Caco-2 (cell line): ENCODE measurements at places on chromosomes 6 and 20. TPM values are rescaled to one million over a fixed set of nuclear protein-coding genes. Genes with fewer than 3 reads are reported as not detected.

DNA sequence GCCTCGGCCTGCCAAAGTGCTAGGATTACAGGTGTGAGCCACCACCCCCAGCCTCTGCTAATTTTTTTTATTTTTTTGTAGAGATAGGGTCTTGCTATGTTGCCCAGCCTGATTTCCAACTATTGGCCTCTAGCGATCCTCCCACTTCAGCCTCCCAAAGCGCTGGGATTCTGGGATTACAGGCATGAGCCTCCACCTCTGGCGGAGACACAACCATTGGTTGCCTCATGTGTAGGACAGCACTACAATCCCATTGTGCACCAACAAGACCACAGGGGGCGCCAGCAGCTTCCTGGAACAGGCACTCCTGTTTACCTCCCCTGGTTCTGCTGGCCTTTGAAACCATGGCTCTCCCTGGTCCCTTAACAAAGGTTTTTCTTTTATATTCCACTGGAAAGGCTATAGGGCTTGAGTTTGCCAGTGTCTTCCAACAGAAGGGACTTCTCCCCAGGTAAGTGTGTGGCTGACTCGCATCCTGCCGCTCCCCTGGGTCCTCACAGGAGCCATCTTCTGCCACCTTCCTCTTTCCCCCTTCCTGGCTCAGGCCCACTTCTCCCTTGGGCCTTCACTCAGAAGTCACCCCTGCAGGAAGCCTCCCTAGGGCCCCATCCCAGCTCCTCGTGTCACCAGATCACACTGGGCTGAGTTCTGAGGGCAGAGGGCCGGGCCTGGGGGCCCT lies 39.2 kb upstream of the TLDC2 start:
- DNase-seq: peak; percentile 90

DNA sequence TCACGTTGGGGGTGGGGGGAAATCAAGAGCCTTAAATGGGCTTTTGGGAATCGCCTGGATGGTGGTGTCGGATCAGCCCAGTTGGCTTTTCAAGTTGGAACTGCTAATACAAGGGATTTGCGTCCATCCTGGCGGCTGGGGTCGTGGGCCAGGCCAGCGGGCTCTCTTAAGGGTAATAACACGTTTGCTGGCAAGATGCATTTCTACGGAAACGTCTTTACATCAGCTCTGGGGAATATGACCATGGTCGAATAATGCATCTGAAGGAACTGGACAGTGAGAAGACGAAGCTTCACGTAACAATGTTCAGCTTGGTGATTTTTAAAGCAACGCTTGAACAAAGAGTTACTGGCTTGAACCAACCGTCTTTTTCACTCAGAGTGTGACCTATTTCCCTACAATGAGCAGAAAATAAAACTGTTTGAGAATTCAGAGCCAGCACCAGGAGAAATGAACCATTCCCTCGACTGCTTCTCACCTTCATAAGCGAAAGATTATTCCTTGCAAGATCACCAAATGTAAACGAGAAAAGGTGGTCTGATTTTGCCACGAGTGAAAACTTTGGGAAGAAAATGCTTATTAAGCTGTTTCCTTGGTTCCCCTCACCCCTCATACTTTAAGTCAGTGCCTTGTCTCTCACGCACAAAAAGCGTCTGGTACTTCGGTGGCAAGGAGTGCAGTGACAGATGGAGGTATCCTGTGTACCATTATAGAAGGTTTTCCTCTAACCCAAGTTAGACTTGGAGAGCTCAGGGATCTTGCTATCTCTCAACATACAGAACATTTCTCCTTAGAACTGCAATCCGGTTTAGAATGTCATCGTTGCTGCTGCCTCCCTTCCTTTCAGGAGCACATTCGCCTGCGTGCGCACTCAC lies 1.4 kb upstream of the MARCKS start:
- DNase-seq: peak; percentile 45

DNAH8 gene
- not detected in 2 replicates for total RNA-seq

- no peak for DNase-seq
Observed at GRCh38 chr6:135298455-135298854, 117.3 kb downstream of the MYB start.

GRCh38 chr20:2237059-2237458 lies 58.7 kb upstream of the TGM3 start:
- DNase-seq: no peak

DNA sequence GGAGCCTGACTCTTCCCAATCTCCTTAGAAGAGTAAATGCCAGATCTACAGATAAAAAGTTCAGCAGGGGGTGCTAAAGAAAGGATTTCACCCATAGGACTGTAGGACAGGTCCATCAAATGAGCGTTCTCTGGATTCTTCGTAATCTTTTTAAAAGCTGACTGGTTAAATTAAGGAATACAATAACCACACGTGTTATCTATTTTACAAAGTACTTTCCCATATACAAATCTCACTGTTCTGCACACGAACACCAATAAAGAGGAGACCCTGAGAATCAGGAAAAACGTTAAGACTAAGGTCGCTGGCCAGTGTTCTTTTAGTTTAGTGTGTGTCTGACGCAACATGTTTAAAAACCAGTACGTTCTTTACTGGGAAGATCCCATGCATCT lies 542 bp downstream of the TUBE1 start:
- peak; percentile 45 for DNase-seq

GRCh38 chr6:136371959-136372358 lies 82.3 kb upstream of the BCLAF1 start:
- no peak for DNase-seq

FKBP1A gene
- 220 and 228 TPM in 2 replicates for total RNA-seq

DNA sequence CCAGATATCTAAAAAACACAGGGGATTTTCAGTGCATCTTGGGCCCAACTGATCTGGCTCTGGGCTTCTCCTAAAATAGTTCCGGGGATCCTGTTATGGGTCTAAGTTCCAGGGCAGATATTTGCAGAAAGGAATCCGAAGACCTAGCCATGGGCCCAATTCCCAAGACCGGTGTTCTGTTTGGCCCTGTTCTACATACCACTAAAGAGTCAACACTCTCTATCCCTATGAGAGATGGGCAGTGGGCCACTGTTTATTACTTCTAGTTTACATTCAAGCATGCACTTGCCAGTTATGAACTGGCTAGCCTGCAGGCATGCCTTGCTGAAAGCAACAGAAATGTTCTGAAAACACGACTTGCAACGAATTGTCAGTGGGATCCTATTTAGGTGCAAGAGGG lies 87.4 kb upstream of the PLCB4 start:
- DNase-seq: no peak

DNA sequence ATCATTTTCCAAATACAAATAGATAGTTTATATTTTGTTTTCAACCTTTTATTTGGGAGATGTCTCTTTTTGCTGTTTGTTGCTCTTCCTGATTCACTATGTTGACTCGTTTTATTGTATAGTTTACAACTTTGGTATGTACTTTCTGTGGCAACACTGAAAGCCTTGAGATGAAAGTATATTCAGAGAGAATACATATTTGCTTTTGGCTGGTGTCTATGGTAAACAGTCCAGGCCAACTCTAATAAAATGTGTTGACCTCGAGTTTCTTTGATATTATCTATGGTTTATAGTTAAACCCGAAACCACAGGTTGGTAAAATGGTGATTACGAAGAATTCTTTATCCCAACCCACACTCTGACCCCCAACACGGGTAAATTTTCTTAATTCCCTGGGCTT lies 919.6 kb upstream of the MAP3K7 start:
- no peak for DNase-seq

SGK2 gene
- 5.2 and 6.6 TPM in 2 replicates for total RNA-seq

DNA sequence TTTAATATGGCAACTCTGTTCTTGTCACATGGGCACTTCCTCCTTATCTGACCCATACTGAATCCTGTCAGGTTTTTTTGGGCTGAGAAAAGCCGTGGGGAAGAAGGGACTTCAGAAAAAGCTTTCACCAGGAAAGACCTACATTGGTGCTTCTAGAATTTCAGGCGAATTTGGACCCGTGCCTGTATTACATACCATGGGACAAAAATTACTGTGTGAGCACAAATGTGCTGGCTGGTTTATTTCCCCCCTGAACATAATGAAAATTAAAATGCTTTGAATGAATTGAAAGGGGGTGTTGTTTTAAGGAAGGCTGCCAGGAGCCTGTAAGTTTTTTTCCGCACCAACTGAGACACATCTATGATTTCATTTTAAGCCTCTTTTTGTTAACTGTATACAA lies 29.6 kb downstream of the CAP2 start:
- no peak for DNase-seq

- no peak for DNase-seq
Observed at GRCh38 chr6:49632727-49633126, 3.9 kb downstream of the RHAG start.

DNA sequence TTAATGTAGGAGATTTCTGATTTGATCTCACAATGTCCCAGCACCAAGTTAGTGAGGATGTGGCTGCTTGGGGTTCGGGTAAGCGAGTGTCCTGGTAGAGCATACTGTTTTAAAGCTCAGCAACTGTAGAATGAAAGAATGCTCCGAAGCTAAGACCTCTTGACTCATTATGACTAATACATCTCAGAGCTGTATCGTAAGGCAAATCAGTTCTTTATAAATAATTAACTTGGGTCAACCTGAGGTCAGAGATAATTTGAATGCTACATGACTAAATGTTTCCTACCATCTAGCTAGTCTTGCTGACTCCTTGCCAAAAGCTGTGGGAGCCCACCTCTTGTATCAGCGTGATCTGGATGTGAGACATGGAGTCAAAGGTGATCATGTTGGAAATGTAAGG lies 128.8 kb upstream of the PDE7B start:
- DNase-seq: no peak

DACT2 gene
- total RNA-seq: 18.6 and 21.1 TPM in 2 replicates

- DNase-seq: no peak
Observed at GRCh38 chr6:151012321-151013294, 147.1 kb downstream of the MTHFD1L start.

DNA sequence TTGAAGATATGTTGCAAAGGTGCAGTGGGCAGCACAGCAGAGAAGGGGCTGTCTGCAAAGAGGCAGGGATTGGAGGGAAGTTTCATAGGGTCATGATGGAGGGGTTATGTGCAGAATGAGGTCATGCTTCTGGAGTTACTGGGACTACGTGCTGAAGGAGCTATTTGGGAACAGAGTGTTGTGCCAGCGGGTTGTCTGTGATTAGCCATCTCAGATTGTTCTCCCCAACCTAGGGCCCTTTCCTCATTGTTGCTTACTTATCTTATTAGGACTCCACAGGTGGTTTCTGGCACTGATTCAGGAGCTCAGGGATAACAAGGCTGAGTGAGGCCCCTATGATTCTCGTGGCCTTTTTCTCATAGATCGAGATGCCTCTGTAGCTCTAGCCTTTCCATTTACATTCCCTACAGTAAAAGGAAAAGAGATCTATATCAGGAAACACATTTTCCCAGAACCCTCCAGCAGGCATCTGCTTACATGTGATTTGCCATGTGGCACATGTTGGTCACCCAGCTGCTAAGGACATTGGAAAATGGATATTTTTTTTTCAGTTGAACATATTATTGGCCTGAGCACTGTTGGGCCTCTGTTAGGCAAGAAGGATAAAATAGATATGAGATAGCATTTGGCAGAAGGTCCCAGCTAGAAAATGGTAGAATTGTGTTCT lies 429.6 kb upstream of the PLCB4 start:
- DNase-seq: no peak

GRCh38 chr20:13771853-13772453 lies 12.8 kb downstream of the ESF1 start:
- DNase-seq: no peak

- no peak for DNase-seq
Observed at GRCh38 chr6:5894357-5894756, 112.4 kb downstream of the NRN1 start.

DNA sequence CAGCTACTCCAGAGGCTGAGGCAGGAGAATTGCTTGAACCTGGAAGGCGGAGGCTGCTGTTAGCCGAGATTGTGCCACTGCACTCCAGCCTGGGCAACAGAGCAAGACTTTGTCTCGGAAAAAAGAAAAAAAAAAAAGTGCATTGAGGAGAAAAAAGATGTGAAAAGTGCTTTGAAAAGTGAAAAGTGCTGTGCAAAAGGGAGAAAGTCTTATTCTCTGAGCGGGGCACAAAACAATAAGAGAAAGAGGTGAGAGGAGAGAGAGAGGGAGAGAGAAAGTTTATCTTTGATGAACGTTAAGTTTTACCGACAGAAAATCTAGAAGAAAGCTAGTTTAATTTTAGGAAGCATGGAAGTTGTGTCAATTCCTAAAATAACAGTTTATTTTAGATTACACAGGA lies 3.9 kb upstream of the PACSIN1 start:
- no peak for DNase-seq

- no peak for DNase-seq
Observed at GRCh38 chr6:73823046-73823735, 127.2 kb downstream of the CD109 start.

- DNase-seq: no peak
Observed at GRCh38 chr20:58817748-58818147, 33.0 kb downstream of the GNAS-AS1 start.

- DNase-seq: no peak
Observed at GRCh38 chr6:22613695-22614094, 44.3 kb downstream of the HDGFL1 start.

GRCh38 chr6:87944541-87944954 lies 103.1 kb upstream of the SPACA1 start:
- peak; percentile 35 for DNase-seq

DNA sequence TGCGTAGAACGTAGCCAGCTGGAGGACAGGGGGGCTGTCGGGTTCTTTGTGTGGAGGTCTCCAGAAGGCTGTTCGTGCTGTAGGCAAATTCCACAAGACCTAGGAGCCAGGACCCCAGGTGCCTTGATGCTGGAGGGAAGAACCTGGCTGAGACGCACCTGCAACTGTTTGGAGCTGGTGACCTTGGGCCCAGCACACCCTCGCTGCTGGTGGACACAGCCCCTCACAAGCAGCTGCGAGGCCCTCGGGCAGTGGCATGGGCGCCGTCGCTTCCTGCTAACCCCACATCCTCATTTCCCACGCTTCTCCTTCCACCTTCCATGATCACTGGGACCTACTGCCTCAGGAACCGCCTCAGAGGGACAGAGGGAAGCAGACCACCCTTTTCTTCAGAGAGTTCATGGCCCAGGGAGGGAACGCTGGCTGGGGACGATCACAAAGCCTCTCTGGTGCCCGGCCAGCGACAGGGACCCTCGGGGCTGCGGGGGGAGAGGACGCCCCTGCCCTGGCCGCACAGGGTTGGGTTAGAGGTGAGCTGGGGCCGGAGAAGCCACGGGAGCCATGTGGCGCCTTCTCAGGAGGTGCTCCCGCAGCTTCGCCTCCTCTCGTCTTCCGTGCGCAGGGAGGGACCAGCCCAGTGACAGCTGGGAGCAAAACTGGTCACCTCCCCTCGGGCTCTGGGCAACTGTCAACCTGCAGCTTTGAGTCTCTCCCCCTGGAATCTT lies 18.4 kb downstream of the DLL1 start:
- DNase-seq: no peak

DNA sequence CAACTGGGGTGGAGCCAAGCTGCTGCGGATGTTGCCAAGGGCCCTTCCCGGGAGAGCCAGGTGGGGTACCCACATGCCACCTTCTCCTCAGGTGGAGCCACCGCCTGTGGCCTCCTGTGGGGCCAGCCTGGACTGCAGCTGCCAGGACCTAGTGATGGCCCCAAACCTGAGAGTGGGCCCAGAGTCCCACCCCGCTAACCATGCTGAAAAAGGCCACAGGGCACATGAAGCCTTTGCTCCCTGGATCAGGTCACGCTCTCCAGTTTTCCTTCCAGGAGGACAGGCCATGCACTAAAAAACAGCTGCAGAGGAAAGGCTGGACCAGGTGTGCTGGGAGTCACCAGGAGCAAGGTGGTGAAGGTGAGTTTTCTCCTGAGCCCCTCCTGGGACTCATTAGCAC lies 73.9 kb upstream of the SLC22A16 start:
- DNase-seq: no peak

- no peak for DNase-seq
Observed at GRCh38 chr6:165566088-165566828, 96.8 kb downstream of the PDE10A start.
